ENCODE measurements at places on chromosomes 13 and 19. TPM values are rescaled to one million over a fixed set of nuclear protein-coding genes. Genes with fewer than 3 reads are reported as not detected.

RNF17 gene
- total RNA-seq: not detected

PRRG2 gene
- 5.4 TPM for total RNA-seq

GPR12 gene
- total RNA-seq: not detected

DNA sequence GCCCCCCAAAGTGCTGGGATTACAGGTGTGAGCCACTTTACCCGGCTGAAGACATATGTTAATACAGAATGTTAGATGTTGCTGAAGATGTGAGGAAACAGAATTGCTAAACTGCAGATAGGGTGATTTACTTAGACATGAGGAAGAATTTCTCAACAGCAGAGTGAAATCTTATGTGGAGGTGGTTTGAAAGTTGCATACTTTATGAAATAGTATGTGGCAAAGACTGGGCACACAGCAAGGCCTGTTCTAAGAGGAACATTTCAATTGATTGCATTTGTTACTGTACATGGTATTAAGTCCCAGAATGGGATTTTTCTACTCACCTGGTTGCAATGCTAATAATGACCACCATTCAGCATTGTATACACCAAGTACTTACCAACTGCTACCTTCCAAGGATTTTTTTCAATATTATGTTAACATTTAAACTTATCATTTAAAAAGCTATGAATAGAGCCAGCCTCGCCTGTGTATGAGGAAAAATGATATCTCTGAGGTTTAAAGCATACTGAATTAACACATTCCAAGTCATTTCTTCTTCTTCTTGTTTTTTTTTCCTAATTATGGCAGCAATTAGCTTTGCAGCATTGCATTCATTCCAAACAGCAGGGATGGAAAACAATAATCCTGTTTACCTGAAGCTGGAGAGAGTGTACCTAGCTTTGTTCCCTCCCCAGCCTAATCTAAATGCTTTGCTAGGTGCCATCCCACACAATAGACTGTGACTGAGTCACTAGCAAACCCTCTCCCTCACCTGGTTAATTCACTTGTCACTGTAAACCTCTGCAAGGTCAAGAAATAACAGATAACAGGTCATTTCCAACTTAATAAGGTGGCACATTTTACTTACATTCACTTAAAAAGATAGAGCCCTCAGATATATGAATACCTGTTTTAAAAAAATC, 19.4 kb upstream of the KLF5 start:
- no peak for DNase-seq

LILRA5 gene
- 2.9 TPM for total RNA-seq

DNA sequence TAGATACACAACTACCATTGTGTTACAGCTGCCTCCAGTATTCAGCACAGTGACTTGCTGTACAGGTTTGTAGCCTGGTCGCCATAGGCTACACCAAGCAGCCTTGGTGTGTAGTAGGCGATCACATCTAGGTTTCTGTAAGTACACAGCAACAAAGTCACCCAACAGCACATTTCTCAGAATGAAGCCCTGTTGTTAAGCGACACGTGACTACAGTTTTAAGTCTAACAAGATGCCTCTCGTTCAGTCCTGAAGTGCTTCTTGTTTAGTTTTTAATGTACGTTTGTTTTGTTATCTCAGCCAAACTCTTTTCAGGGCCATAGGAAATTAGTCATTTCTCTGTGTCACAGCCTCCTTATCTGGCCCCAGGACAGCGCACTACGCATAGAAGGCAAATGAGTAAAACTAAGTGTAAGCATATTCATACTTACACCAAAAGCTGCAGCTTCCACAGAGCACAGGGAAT, 50.0 kb upstream of the GPR183 start:
- DNase-seq: no peak

GRCh38 chr19:17579661-17580244, 24.3 kb downstream of the COLGALT1 start:
- DNase-seq: no peak

DNA sequence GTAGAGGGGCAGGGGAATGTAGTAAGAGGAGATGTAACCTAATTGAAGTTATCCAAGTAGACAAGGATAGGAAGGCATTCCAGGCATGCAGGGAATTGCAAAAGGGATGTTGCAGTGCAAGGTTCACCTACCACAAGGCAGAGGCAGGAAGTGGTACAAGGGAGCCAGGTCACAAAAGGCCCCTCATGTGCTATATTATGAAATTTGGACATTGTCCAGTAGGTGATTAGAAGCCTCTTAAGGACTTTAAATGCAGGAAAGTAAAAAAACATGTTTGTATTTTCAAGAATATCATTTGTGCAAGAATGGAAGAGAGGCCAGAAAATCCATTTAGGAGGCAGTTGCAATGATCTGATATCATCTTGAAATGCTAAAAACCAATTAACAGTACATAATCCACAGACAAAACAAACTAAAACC, 111.4 kb downstream of the FRY start:
- DNase-seq: no peak

DNA sequence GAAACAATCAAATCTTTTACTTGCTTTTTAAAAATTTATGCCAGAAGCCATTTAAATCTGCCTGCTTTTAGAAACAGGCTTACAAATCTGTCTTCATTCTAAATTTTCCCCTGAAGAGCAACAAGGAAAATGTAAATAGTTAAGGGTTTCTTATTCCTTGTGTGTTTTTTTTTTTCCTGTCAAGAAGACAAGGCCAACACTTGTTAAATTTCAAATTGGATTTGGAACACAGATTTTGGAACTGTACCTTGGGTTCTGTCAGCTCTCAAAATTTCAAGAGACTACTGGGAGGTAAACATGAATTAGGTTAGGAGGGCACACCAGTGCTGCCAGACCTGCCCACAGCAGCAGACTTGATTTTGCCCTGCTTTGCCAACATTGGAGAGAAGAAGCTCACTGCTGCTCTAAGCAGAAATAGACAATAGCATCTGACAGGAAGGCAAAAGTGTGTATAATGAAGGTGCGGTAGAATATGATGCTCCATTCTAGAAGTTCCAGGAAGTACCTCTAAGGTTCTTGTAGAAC, 121.7 kb downstream of the NHLRC3 start:
- no peak for DNase-seq

GRCh38 chr13:99922631-99923404, 48.7 kb downstream of the ZIC5 start:
- no peak for DNase-seq

GRCh38 chr19:16548956-16549355, 6.7 kb upstream of the CHERP start:
- DNase-seq: no peak

PTGER1 gene
- total RNA-seq: not detected

DNA sequence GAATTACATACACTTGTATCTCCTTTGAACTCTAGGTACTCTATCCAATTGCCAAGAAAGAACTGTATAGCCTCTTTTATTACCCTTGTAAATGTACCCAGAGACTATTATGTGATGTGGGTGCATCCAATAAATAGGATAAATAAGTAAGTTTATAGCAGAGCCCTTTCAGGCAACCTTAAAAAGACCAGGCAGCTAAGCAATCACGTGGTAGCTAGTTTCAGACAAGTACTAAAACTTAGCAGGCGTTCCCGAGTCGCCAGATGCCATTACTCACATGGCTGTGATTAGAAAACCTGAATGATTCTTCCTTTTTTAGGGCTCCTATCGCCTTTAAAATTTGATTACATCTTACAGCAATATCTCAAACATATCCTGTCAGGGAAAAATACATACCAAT, 1303.0 kb downstream of the EFNB2 start:
- no peak for DNase-seq

- DNase-seq: no peak
Measured at GRCh38 chr13:43346427-43346826, 323.0 kb downstream of the DNAJC15 start.

DNA sequence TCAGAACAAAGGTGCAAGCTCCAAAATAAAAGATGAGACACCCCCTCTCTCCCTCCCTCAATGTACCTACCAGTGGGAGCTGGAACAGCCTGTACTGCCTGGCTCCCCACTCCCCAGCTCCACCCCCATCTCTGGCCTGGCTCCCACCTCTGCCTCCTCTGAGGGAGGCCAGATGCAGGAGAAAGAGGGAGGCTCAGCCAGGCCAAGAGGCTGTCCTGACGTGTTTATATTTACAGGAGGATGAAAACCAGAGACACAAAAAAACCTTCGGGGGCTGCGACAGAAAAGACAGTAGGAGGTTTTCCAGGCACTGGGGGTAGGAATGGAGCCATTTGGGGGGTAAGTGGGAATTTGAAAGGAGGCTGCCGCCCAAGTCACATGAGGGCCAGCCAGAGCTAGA, 19.7 kb downstream of the ARHGEF18 start:
- DNase-seq: no peak

MYPOP gene
- total RNA-seq: 13.8 TPM

DNA sequence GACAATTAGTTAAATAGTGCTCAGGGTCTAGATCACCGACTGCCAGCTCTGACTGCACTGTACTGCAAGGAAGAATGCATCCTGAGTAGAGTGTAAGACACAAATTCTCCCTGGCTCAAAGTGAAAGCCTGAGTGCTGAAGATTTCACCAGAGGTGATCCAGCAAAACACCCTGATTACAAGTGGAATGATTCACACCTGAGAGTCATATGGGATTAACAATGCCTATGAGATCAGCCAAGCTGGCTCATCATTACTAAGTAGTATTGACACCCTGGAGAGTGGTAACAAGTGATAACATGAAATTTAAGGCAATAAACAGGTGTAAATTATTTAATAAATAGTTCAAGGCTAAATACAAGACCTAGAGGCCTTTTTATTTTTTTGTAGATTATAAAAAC, 403.8 kb upstream of the PRR20A start:
- DNase-seq: no peak

- no peak for DNase-seq
Measured at GRCh38 chr19:40221858-40222619, 3.9 kb upstream of the TTC9B start.

ONECUT3 gene
- total RNA-seq: not detected

- DNase-seq: no peak
Measured at GRCh38 chr19:49017666-49018351, 918 bp upstream of the LHB start.

DNA sequence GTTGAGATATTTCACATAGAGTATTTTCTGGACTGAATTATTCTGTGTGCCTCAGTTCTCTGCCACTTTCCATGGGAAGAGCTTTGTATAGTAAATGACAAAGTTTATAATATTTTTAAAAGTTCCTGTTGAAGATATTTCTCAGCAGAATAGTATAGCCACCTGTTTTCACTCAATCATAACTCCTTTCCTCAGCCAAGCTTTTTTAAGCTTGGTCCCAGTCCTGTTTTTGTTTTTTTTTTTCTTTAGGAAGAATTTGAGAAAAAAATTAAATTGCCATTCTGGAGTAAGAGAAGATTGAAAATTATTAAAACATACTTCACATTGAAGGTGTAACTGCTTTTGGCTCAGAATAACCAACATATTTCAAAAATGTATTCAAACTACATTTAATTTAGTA, 55.5 kb downstream of the ENOX1 start:
- no peak for DNase-seq

MATK gene
- total RNA-seq: 1.2 TPM

- peak; percentile 27 for DNase-seq
Measured at GRCh38 chr19:23905771-23906170, 8.9 kb upstream of the ZNF726 start.

GRCh38 chr13:97259798-97260714, 37.9 kb downstream of the MBNL2 start:
- peak; percentile 86 for DNase-seq

DNA sequence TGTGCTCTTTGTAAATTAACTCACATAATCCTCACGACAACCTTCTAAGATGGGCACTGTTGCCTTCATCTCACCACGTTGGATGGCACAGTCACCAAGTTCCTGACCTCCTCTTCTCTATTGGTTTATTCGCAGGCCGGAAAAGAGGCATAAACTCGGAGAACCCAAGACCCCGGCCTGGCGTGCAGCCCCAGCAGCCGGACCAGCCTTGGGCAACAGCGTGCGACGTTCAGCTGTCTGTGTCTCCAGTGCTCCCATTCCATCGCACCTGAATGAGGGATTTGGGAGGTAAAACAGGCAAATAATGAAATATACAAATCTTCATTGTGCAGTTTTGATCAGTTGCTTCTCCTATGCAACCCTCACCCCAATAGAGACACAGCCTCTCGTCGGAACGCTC, 34.5 kb upstream of the GAS6 start:
- DNase-seq: no peak

DNA sequence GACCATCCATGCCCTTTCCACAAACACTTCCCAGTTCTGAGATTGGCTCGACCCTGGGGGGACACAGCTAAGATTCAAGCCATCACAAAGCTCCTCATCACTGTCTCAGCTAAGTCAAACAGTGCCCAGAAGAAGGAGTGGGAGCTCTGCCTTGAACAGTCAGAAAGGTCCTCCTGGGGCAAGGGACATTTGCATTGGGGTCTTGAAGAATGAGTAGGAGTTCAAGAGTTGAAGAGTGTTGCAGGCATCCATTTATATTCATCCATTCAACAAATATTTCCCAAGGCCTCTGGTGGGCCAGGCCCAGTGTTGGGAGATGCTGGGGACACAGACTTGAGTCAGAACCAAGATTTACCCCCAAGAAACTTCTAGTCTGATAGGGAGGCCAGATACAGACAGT, 6.5 kb downstream of the IGLON5 start:
- no peak for DNase-seq

LILRB1 gene
- 2.2 TPM for total RNA-seq

DNA sequence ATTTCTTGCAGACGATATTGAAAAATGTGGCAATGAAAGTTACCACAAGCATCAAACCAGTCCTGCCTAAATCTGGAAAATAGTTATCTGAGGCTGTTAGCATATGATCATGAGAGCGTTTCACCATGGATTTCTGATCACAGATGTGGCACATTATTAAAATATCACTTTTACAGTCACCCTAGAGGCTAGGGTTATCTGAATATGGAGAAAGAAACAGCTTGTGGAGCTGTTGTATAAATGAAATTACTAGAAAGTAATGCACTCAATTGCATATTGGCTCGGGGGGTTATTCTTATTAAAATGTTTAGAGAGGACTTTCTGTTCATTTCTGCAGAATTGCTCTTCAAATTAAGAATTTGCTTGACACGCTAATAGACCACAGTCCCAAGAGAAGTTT, 35.6 kb downstream of the ALOX5AP start:
- DNase-seq: no peak

DNA sequence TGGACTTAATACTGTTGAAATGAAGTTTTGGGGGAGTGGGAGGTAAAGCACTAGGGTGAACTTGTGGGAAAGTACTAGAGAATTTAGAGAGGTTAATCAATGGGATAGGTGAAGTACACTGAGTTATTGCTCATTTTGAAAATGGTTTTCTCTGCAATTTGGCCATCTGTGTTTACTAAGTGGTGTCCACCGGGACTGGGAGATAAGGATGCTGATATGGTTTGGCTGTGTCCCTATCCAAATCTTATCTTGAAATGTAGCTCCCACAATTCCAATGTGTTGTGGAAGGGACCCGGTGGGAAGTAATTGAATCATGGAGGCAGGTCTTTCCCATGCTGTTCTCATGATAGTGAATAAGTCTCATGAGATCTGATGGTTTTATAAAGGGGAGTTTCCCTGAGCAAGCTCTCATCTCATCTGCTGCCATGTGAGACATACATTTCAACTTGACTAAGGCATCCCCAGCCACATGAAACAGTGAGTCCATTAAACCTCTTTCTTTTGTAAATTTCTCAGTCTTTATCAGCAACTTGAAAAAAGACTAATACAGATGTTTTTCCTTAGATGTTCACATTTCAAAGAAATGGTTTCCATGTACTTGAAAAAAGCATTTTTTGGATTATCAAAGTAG, 1569.4 kb upstream of the PRR20A start:
- DNase-seq: no peak

GRCh38 chr13:20402881-20403280, 122.8 kb downstream of the CRYL1 start:
- peak; percentile 89 for DNase-seq

- DNase-seq: no peak
Measured at GRCh38 chr19:16897029-16897855, 8.4 kb downstream of the F2RL3 start.

All from vagina (tissue), 2 donors.